ENCODE measurements at places on chromosomes 5 and 9. TPM values are rescaled to one million over a fixed set of nuclear protein-coding genes. Genes with fewer than 3 reads are reported as not detected.

Gene PCAT7
- total RNA-seq = not detected

Gene CD74
- not detected for total RNA-seq

Gene SH2D3C
- total RNA-seq = 1.4 TPM

Gene NR5A1
- not detected for total RNA-seq

Gene DOK3
- 6.2 TPM for total RNA-seq

Gene CDC25C
- total RNA-seq = 29.5 TPM

Gene RIC1
- 26.6 TPM for total RNA-seq

Gene SHOC1
- total RNA-seq = 0.58 TPM

Gene FGF18
- total RNA-seq = 0.18 TPM

Gene RNF183
- not detected for total RNA-seq

Gene RAD17
- total RNA-seq = 49.1 TPM

Gene ATP10B
- not detected for total RNA-seq

Gene CDC20B
- total RNA-seq = 0.02 TPM

Gene C9orf50
- not detected for total RNA-seq

Gene ARPC5L
- total RNA-seq = 58.5 TPM

Gene TSSK1B
- not detected for total RNA-seq

Gene SARDH
- total RNA-seq = 15.7 TPM

Gene KDM3B
- total RNA-seq = 73.0 TPM

Gene TRIM14
- total RNA-seq = 0.30 TPM

Gene SLC6A19
- total RNA-seq = not detected

Gene FGFR4
- 588 TPM for total RNA-seq

Gene CTNND2
- not detected for total RNA-seq

Gene ADAMTS2
- not detected for total RNA-seq

Gene RANBP17
- 24.1 TPM for total RNA-seq

Gene TRAF1
- 0.25 TPM for total RNA-seq

Gene SLC6A7
- not detected for total RNA-seq

Gene ADAMTSL1
- total RNA-seq = 3.3 TPM

Gene FCN2
- not detected for total RNA-seq

Gene SLC36A2
- not detected for total RNA-seq

Gene SAXO1
- total RNA-seq = not detected

Gene PSAT1
- total RNA-seq = 178 TPM

Gene ANKRD31
- total RNA-seq = 0.13 TPM

Gene GGTA1
- not detected for total RNA-seq

Gene PCDHAC1
- not detected for total RNA-seq

Gene PCDHB8
- total RNA-seq = 18.6 TPM

Gene UBE2B
- 53.3 TPM for total RNA-seq

Gene CNTNAP3B
- 1.2 TPM for total RNA-seq
